ENCODE measurements at places on chromosomes 5 and 9.

DNA sequence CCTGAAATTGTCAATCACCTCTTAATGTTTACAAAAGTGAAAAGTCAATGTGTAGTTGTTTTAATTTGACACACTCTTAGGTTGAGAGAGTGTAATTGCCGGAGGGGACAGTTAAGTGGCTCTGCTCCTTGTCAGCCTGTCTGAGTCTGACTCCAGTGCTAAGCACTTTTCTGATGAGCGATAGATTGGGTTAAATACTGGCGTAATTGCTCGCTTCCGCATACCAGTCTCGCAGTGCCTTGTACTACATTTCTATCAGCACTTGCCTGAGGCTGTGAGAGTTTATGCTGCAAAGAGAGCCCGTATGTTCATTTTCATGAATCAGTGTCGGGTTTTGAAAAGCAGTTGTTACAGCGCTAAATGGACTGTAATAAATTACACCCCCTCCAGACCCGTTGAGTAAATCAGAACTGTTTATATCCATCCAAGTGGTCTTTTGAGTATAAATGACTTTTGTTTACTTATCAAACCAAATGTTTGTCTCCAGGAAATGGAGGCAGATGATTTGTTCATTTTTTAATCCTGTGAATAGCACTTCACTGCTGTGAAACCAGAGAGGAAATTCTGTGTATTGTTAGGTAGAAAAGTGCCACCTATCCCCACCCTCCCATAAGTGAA lies 41.0 kb upstream of the DMRT3 start:
- DNase-seq, result peak; percentile 90

- DNase-seq, result no peak
These were observed 125.5 kb upstream of the LIFR start for GRCh38 chr5:38681966-38682365.

DNA sequence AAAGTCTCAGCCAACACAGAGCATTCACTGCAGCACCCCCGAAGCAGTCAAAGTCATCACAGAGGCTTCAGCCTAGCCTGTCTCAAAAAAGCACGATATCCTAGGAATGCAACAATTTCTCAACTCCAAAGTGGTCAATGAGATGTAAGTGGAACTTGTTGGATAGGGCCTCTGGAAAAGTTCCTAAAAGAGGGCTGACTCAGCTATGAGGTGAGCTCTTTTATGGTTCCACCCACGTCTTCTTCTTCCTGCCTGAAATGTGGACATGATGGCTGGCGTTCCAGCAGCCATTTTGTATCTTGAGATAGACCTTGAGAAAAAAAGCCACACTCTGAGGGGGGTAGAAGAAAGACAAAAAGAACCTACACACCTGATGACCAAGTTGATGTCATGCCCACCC lies 32.5 kb upstream of the TRIO start:
- peak; percentile 69 for DNase-seq

GRCh38 chr5:106876665-106877194 lies 794.0 kb downstream of the EFNA5 start:
- DNase-seq, result peak; percentile 12

GRCh38 chr5:149313151-149313841 lies 32.0 kb upstream of the GRPEL2 start:
- no peak for DNase-seq

GRCh38 chr9:124267271-124267807 lies 9.6 kb downstream of the NEK6 start:
- peak; percentile 97 for DNase-seq

DNA sequence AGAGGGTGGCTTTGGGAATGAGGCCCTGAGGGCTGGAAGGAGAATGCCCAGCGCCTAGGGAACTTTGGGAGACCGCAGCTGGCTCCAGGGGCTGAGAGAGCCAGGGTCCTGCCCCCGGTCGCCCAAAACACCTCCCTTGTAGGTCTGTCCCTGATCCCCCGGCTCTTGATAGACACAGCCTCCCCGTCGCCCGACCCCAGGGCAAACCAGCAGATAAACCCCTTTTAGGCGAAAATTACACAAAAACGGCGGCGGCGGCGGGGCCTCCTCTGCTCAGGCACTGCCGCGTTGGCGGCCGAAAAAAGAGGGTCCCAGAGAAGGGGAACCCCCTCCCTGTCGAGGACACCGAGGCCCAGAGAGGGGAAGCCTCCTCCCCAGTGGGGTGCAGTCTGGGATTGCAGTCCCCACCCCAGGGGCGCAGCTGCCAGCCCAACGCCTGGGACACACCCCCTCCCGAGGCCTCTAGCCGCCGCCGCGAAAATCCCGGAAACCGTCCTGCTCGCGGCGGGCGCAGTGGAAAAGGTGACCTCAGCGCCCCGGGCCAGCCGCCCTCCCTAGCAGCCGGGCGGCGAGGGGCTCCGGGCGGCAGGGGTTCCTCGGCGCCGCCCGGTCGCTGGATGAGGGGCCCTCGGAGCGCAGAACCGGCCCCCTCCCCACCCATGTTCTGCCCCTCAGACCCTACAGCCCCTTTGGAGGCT lies 3.1 kb upstream of the BARX1 start:
- no peak for DNase-seq

- DNase-seq, result peak; percentile 70
These were observed 18.2 kb downstream of the S100Z start for GRCh38 chr5:76867827-76868693.

DNA sequence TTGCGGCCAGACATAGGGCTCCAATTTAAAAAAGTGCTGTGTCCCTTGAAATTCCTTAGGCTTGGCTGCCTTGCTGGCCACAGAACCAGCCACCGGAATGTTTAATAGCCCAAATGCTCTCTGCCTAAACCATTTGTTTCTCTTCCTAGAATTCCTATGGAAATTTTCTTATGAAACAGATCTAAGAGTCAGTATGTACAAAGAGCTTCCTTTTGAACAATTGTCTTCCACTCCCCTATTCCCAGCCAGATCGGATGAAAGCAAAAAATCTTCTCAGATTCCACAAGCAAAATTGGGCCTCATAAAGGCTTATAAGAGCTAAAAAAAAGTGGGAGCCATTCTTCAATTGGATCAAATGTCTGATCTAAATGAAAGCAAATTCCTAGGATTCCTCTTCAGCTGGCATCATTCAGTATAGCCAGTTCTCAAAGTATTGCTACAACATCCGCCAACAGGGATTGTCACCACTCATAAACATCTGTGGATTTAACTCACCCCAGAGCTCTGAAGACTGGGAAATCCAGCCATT lies 104.3 kb downstream of the CEMIP2 start:
- peak; percentile 80 for DNase-seq

GRCh38 chr9:128206484-128206883 lies 3.3 kb downstream of the DNM1 start:
- no peak for DNase-seq

- DNase-seq, result no peak
These were observed 70.0 kb upstream of the ZBTB43 start for GRCh38 chr9:126734877-126735276.

DNA sequence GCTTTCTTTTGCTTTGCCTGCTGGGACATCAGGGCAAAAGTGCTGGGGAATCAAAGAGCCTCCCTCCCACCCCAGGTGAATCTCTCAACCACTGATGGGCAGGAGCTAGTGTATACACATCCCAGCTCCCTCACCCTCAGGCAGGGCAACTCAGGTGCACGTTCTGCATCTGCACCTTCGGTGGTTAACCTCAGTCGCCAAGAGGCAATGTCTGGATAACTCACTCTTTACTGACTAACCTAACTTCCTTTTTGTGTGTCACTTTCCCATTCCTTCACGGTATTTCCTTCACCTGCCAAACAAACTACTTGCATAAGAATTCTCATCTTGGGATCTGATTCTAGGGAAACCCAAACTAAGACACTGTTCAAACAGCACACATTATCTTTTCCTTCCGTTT lies 26.3 kb downstream of the CNTFR start:
- no peak for DNase-seq

DNA sequence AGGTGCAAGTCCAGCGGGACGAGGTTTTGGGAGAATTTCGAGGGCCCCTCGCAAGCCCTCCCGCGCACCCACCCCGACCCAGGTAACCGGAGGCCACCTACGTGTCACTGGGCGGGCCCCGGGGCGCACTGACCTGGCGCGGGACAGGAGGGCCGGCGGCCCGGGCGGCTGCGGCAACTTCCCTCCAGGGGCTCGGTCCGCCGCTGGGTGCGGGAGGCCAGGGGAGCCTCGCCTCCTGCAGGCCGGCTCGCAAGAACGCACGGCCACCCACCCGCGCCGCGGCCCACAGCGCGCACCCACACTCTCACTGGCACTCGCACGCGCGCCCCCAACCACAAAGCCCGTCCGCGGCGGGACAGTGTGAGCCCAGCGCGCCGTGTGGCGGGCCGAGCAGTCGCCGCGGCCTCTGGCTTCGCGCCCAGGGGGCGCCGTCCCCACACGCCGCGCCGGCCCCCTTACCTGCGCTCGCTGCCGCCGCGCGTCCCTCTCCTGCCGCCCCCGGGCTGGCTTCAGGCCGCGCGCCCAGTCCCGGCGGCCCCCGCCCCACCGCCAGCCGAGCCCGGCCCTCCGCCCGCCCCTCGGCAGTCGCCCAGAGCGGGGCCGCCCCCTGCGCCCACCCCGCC lies 451 bp downstream of the LPAR1 start:
- DNase-seq, result peak; percentile 52

- no peak for DNase-seq
These were observed 425.6 kb upstream of the MEF2C start for GRCh38 chr5:89308606-89309040.

- no peak for DNase-seq
These were observed 15.9 kb downstream of the OR2Y1 start for GRCh38 chr5:180723936-180724335.

GRCh38 chr9:21399956-21400355 lies 9.0 kb upstream of the IFNA8 start:
- DNase-seq, result no peak

- peak; percentile 66 for DNase-seq
These were observed 1.9 kb upstream of the FIBCD1 start for GRCh38 chr9:130940693-130941576.

GRCh38 chr5:132971483-132972435 lies 8.3 kb upstream of the AFF4 start:
- DNase-seq, result peak; percentile 67

- no peak for DNase-seq
These were observed 1.8 kb upstream of the AQP7 start for GRCh38 chr9:33403941-33404787.

DNA sequence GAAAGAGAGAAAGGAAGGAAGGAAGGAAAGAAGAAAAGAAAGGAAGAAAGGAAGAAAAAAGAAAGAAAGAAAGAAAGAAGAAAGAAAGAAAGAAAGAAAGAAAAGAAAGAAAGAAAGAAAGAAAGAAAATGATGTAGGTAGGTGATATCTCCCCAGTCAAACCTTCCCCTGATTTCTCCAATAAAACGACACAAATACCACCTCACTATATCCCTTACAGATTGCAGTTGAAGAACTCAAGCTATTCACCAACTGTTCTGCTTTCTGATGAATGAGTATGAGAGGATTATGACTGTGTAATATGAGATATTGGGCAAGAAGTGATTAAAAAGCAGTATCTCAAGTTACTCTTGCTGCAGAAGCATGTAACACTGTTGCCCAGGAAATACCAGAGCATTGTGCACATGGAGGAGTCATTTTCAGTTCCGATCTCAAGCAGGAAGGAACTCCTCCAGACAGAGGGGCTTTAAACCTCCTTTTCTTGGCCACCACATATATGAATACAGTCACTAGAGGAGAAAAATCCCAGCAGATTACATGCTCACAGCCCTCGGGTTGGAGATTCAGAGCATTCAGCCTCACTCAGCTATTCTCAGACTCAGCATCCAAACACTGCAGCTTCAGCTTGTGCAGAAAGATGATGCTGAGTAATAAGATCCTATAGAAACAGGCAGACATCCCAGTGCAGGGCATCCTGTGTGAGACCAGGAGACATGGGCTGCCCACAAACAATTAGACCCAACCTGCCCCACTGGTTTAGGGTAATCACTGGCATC lies 61.4 kb downstream of the UGCG start:
- peak; percentile 94 for DNase-seq

DNA sequence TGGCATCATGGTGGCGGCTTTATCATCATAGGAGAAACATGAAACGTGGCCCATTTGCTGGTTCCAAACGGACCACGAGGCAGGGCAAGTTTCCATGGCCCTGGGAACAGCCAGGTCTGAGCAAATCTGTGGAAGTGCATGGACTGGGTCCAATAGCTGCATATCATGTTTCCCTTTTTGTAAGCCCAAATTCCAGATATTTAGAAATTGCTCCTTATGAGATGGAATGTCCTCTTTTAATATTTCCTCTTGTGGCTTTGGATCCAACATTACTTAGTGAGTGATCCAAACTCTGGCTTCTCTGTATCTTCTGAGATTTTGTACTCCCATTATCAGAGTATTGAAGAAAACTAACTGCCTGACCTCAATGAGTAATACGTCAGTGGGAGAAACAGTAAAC lies 79.8 kb upstream of the FBXL7 start:
- no peak for DNase-seq

DNA sequence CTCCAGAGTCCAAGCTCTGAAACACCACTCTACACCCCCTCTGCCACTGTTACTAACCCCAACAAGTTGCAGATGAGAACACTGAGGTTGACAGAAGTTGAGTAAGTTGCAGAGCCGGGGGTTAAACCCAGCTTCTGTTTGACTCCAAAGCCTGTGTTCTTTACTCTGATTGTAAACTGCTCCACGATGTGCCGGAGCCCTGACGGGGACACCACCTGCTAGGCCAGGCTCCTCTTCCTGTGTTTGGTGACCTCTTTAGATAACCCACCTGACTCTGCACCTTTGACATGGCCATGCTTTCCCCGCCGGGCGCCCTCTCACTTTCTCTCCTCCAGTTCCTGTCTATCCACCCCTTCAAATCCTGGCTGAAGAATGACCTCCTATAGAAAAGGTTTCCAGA lies 96.7 kb downstream of the PAX5 start:
- DNase-seq, result no peak

- no peak for DNase-seq
These were observed 8.4 kb downstream of the C5orf47 start for GRCh38 chr5:173997331-173997730.

DNA sequence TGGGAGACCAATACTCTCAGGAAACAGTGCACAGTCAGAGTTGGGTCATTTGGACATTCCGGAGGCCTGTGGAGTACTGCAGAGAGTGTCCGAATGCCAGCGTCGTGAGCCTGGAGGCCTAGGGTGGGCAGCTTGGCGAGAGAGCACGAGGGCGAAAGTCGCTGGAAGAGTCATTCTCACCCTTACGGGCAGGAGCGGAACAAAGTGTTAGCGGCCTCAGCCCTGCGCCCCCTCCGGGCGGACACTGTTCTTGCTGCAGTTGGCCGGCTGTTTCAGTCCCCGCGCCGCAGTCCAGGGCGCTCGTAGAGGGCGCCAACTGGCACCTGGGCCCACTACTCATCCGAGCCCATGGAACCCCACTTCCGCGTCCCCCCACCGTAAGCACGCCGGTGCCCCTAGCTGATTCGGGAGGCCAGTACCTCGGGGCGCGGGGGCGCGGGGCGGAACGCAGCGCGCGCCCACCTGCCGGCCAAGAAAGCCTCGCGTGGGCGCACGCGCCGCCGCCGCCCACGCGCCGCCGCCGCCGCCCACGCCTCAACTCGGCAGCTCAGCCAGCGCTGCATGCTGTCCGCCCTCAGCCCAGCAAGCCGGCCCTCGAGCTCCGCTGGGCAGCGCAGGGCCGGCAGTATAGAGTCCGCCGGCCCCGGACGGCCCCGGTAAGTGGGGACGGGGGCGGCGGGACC lies 99.7 kb upstream of the CCL21 start:
- DNase-seq, result no peak

GRCh38 chr9:68844631-68845612 lies 139.9 kb downstream of the PIP5K1B start:
- peak; percentile 24 for DNase-seq

GRCh38 chr9:122347348-122348287 lies 23.2 kb upstream of the PTGS1 start:
- peak; percentile 64 for DNase-seq

Measured in M059J (cell line).